ENCODE measurements at places on chromosomes 6 and 20.

GRCh38 chr6:51163843-51164529 is 345.3 kb downstream of the TFAP2B start:
- no peak for DNase-seq

- DNase-seq = no peak
Observed at GRCh38 chr20:20303320-20303719, 64.6 kb upstream of the INSM1 start.

- no peak for DNase-seq
Observed at GRCh38 chr6:10414756-10415616, at the start of gene TFAP2A. Gene TFAP2A (minus strand): TSS chr6:10415074. CDS start chr6:10414991, 83 bp downstream.

DNA sequence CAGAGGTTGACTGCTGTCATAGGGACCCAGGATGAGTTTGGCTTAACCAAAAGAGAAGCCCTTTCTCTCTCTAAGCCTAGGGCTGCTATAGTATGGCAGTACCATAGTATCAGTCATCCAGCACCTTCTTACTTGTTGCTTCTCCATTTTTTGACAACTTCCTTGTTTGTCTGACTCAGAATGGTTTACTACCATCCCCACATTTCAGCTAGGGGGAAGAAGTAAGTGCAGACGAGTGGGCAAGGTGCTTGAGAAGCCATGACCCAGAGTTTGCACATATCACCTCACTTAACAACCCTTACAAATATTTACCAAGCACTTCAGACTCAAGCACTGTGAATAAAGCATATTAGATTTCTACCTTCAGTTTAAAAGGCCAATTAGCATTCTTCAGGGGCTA is 289.9 kb upstream of the TSHZ2 start:
- DNase-seq = no peak

DNA sequence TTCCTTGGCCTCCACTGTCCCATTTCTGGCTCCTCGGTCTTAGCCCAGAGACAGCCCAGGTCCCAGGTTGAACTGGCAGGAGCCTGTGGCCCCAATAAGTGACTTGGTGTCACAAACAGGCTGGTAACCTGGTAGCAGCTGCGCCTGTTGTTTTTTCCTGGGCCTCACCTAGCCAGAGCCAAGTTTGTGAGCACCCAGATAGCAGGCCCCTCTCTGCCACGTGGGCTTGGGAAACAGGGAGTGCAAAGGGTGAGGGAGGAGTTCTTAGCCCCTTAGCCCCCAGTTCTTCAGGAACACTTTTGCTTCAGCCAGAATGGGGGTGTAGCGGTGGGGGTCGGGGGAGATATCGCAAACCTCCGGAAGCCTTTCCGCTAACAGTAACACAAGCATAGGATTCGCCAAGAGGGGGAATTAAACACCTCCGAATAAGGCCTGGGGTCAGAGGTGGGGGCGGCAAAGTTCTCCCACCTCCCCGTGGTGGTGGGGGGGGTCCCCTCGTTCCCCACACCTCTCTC is 760 bp downstream of the C6orf132 start:
- DNase-seq = no peak

GRCh38 chr6:3515669-3516068 is 58.8 kb upstream of the SLC22A23 start:
- DNase-seq = no peak

- DNase-seq = no peak
Observed at GRCh38 chr20:51966296-51966971, 164.1 kb upstream of the SALL4 start.

- no peak for DNase-seq
Observed at GRCh38 chr6:41877051-41877680, 18.0 kb downstream of the USP49 start.

DNA sequence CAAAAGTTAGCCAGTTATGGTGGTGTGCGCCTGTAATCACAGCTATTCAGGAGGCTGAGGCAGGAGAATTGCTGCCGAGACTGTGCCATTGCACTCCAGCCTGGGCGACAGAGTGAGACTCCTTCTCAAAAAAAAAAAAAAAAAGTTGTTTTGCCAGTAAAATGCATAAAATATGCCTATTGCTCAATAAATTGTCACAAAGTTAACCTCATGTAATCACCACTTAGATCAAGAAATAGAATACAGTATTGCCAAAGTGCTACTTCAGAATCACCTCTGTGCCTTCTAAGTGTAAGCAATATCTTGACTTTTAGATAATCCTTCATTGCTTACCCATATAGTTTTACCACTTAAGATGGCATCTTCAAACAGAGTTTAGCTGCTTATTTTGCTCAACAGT is 80.7 kb downstream of the TRMT11 start:
- no peak for DNase-seq

DNA sequence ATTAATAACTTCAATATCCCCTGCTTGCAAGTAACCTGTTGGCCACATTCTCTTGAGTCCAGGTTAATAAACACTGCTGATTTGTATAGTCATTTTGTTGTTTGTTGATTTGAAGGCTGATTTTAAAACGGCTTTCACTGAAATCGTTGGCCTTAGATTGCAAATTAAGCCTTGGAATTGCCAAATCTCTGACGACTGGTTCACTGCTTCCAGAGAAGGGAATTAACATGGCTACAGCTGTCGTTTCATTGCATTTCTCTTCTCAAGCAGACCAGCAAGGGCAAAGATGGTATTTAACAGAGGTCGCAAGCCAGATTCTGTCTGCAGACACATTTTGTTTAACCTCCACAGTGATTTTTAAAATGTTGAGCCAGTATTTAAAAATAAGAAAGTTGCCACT is 470.9 kb downstream of the TFAP2A start:
- no peak for DNase-seq

GRCh38 chr6:3899061-3899460 is 49.9 kb downstream of the FAM50B start:
- no peak for DNase-seq

DNA sequence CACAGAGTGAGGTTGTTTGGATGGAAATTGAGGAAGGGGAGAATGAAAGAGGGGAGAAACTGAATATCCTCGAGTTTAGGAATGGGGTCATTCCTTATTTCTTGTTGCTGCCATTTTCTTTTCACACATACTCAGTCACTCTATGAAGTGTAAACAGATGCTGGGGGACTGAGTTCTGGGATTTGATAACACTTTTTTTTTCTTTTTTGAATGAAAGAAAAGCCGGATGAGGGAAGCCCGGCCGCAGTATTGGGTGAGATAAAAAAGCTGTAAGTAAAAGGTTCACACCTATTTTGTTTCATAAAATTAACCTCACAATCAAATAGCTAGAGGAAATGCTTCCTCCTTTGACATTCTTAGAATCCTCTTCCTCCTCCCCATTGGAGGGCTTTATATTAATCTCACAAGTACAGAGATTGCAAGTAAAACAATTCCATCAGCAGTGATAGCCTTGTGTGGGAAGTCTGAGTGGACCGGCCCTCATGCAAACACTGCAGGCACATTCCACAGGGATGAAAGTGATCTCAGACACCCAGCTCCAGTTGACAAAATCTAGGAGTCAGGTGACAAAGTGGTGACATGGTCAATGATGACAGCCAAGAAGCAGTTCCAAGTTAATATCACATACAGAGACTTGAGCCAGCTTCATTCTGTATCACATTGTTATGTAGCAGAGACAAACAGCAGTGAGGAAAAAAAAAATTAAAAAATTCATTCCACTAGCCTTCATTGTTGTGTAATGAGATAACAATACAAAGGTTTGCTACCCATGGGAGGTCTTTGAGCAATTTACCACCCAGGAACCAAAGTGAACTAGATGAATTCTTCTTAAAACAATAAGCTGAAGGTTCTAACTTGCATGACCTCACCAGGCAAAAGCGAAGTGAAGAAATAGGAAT is 391.1 kb upstream of the HSF2 start:
- DNase-seq = no peak

- DNase-seq = no peak
Observed at GRCh38 chr6:43293698-43294097, 4.4 kb upstream of the SLC22A7 start.

DNA sequence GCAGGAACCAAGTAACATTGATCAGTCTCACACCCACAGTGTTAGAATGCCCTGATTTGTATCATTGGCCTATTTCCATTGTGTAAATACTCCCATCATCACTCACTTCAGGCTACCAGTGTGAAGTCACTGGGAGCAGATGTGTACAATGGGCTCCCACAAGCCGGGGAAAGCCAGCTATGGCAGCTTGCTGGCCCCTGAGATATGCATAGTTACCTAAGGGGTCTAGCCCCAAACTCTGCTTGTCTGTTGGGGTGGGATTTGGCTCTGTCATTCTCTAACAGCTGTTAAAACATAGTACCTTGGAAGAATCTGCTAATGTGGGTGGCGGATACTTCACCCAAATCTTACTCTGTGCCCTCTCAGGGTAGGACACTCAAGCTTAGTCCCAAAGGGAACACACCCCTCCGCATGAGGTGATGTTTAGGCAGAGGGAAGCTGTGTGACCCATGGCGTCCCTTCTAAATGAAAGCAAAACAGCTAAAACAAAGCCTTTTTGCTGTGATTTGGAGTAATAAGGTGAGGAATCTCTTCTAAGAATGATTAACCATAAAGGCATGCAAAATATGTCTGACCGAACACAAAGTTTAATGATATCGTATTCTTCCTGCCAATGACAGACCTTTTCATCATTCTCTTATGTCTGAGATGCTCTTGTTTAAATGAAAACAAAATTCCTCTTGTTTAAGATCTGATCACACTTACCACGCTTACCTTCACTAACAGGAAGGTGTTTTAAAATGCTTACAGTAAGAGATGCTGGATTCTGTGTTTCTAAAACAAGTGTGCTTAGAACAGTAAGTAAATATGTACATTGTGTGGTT is 45.9 kb upstream of the PXDC1 start:
- no peak for DNase-seq

GRCh38 chr6:116662202-116662601 is 6.4 kb downstream of the ZUP1 start:
- DNase-seq = no peak

DNA sequence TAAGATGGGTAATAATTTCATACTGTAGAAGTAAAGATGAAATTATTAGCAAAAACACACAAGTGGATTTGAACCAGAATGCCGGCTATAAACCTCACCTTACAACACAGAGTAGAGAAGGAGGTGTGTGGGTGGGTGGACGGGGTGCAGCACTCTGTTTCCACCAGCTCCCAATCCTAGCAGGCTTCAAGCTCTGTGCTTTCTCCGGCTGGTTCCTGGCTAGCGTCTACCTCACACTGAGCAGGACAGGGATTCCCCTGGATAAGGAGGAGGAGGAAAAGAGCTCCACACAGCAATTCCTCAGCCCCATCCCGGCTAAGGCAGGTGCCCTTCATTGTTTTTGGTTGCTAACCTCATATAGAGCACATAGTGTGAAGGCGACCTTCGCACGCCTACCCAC is 453.3 kb downstream of the C6orf118 start:
- no peak for DNase-seq

GRCh38 chr6:129419324-129419723 is 290.7 kb downstream of the ARHGAP18 start:
- no peak for DNase-seq

- DNase-seq = no peak
Observed at GRCh38 chr6:127868338-127868737, 32.5 kb downstream of the THEMIS start.

DNA sequence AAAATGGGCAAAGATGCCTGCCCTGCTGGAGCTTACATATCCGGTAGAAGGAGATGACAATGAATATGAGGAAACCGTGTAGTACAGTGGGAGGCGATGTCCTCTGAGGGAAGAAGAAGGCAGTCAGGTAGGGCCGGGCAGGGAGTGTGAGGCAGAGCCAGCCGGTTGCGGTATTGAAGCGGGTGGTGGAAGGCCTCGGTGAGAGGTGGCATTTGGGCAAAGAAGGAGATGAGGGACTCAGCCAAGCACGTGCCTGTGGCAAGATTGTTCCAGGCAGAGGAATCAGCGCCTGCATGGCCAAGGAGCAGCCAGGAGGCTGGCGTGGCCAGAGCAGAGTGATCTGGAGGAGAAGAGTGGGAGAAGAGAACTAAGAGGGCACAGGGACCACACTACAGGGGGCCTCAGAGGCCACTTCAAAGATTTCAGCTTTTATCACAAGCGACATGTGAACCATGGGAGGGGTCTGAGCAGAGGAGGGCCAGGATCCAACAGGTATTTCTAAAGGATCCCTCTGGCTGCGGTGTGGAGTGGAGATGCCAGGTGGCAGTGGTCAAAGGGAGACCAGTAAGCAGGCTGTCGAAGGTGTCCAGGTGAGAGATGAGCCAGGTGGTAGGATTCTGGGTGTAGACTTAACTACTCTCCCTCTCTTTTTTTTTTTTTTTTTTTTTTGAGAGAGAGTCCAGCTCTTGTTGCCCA is 13.8 kb downstream of the MDFI start:
- DNase-seq = no peak

DNA sequence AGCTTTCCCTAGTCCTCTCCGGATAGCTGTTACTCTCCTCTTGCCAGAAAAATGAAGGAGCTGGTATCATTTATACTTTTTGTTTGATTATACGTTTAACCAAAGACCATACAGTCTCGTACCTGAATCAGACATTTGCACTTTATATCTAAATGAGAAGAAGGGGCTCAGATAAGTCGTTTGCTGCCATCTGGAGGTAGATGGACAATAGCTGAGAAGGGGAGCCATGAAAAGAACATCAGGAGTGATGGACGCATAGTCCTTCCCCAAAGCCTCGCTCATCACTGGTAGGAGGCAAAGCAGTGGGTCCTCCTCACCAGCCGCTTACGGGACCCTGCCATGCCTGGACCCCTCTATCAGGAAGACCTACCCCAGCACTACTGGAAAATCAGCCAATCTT is 45.4 kb downstream of the RPF2 start:
- no peak for DNase-seq

DNA sequence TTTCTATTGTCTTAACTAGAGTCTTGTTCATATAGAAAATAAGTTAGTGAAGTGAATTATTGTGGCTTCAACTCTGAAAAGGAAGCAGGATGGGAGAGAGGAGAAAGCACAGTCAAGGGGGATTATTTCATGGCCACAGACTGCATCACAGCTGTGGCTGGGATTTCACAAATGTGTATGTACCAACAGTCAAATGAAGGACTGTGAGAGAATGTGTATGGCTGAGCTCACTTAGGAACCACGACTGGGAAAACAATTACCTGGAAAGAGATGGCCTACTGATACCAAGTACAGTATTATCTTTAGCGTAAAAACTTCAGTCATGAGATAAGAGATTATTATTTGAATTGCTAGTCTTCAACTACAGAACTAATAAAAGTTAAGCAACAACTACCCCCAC is 54.9 kb downstream of the SESN1 start:
- DNase-seq = no peak

DNA sequence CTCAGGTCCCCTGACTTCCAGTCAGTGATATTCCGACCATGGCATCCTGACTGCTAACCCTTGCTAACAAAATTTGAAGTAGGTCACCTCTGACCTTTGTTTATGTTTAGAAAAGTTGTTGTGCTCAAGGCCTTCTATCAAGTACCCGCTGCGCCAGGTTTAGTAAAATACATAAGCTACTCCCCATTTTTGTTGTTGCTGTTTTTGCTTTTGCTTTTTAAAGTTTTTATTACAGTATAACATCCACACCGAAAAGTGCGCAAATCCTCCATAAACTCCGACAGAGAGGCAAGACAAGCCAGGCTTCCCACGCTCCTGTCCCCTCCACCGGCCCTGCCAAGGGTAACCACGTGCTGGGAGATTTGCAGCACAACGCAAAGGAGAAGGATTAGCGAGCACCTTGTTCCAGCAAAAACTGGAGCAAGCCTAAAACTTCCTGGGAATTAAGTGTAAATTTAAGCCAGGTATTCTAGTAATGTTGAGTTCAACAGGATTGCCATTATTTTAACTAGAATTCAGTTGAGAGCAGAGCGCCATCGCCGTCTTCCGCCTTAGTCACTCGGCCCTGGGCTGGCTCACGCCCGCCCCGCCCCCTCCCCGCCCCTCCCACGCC is 17.8 kb upstream of the HMGN4 start:
- DNase-seq = no peak

Data from activated CD4-positive, CD25-positive, alpha-beta regulatory T cell (primary cell).